Foreskin fibroblast (primary cell): ENCODE measurements at places on chromosomes 2 and 18.

GRCh38 chr2:18584608-18584954 lies 4.8 kb downstream of the NT5C1B start:
- no peak for DNase-seq

- peak; percentile 24 for DNase-seq
These were observed 82.6 kb upstream of the GLI2 start for GRCh38 chr2:120653046-120653445.

GRCh38 chr2:88090446-88091283 lies 23.0 kb downstream of the SMYD1 start:
- DNase-seq = no peak

DNA sequence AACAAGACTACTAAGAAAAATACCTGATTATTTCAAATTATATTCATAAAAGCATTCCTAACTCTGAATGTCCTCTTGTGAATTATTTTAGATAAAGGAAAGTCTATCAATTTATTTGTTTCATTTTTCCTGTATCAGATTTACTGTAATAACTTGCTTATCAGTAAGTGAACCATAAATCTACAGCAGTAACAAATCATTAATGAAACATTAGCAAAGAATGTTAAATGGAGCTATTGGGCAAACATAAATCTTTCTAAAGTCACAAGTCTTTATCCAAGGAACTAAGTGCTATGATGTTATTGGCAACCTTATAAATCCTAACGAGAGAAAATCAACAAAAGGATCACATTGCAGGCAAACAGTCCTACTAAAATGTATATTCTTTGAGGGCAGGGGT lies 897.1 kb upstream of the FSHR start:
- no peak for DNase-seq

- DNase-seq = no peak
These were observed 95.3 kb upstream of the ASB18 start for GRCh38 chr2:236359426-236360045.

GRCh38 chr2:112782234-112782799 lies 2.0 kb downstream of the IL1A start:
- no peak for DNase-seq

GRCh38 chr18:3281456-3282400 lies 19.8 kb downstream of the MYL12B start:
- peak; percentile 65 for DNase-seq

GRCh38 chr2:235663875-235664274 lies 170.0 kb downstream of the AGAP1 start:
- no peak for DNase-seq

DNA sequence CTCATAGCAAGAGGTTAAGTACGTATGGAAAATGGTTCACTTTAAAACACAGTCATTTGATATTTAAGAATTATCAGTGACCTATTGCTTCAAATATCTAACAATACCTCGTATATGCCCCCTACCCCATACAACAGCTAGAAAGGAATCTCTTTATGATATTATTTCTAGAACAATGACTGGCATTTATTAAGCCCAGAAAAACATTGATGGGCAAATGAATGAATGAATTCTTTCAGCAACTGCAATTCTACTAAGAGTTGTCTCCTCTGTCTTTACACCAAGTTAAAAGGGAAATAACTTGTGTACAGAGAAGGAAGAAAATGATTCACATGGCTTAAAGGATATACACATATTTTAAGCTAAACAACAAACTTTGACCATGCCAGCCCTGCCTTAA lies 384.7 kb downstream of the ERBB4 start:
- DNase-seq = no peak

DNA sequence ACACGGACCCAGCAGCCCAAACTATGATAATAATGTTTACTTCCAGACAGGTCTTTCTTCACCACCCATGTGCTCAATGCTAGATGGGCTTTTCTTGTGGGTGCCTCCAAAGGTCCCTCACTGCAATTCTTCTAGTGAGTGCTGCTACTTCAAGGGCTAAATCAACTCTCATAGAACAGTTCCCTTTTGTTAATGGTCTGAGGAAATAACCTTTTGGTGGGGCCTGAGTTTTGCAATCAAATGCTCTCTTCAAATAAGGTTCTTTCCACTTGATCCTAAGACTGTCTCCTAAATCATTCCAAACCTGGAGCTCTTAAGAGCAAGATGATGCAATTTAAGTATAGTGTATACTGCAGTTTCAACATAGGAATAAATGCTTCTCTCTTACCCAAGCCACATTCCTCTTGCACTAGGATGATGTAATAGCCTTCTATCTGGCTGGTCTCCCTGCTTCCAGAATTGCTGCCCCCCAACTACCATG lies 6.0 kb downstream of the NEMP2 start:
- DNase-seq = peak; percentile 64

DNA sequence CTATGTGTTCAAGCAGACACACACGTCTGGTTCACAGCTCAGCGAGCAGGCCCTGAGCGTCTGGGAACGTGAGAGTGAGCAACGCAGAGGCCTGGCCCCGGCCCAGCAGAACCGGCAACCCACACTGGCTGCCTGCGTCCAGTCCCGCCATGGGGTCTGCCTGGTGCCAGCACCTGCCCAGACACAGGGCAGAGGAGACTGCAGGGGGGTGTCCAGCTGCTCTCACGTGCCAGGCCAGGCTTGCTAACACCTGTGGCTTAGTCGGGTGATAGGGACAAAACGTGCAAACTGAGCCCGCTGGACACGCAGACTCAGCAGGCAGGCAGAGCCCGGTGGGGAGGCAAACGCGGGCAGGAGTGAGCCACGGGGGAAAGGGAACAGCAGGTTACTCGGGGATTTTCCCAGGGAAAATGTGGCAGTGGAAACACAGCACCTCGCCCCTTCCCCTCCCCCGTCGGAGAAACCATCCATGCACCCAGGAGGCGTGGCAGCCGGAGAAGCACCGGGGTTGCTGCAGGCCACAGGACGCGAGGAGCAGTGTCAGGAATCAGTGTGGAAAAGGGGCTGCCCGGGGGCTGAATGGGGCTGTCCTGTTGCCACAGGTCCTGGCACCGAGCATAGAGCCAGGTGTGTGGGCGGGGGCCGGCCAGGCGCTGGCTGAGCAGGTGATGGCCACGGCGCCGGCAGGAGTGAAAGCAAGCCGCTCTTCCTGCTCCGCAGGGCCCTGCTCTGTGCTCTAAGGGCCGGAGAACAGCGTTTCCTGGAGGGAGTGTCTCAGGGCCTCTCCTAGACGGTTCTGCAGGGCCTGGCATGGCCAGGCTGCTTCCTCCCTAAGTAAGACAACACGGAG lies 154.7 kb downstream of the HDAC4 start:
- no peak for DNase-seq
